GM23248 (cell line): ENCODE measurements at places on chromosomes 12 and 14. TPM values are rescaled to one million over a fixed set of nuclear protein-coding genes. Genes with fewer than 3 reads are reported as not detected.
A peak's percentile ranks its signal among the peaks of the same experiment; 100 is the strongest.

GRCh38 chr12:6745741-6746525, 7.0 kb downstream of the MLF2 start:
- peak; percentile 22 for DNase-seq

DNA sequence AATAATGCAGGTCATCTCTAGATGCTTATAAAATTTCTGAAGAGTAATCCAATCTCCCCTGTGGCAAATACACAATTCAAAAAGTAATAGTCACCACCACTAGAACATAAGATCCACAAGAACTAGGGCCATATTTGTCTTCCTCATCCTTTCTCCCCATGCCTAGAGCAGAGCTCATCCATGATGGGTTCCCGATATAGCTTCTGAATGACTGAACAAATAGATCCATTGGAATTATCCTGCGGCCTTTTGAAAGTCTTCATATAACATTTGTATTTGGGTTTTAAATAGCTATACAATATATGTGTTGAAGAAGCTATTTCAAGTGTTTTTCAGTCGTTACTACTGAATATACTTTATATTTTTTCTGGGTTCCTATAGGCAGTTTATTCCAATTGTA, 5.7 kb downstream of the DCN start:
- DNase-seq = peak; percentile 23

DNA sequence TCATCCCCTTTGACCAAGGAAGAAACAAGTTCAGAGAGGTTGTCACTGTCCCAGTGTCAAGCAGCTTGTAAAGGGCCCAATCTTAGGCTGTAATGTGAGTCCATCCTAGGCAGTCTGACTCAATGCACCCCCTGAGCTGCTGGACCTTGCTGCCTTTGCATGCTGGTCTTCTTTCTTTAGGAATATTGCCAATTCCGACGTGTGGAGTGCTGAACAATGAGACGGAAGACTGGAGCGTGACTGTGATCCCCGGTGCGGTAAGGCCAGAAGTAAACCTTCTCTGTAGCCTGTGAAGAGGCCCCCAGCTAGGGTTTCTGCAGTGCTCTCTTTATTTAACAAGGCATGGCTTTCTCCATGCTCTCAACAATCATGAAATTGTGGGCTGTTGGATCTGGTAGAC, 963 bp downstream of the TCTN2 start:
- DNase-seq = peak; percentile 23

DNA sequence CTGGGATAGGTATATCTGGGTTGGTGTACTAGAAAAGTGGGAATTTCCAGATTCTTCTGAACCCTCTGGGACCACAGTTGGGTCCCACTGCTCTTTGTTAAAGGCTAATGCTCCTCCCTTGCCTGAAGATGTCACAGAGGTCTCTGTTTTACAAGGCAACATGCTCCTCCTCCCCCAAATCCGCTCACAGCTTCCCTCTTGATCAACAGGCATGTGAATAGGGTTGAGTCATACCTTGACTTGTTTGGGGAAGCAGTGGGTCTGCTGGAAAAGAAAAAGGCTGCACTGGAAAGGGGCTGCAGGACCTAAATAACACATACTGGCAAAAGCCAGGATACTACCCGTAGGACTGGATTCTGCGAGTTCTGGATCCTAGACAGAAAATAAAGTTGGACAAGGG, 165.4 kb upstream of the TMEM260 start:
- DNase-seq = no peak

DNA sequence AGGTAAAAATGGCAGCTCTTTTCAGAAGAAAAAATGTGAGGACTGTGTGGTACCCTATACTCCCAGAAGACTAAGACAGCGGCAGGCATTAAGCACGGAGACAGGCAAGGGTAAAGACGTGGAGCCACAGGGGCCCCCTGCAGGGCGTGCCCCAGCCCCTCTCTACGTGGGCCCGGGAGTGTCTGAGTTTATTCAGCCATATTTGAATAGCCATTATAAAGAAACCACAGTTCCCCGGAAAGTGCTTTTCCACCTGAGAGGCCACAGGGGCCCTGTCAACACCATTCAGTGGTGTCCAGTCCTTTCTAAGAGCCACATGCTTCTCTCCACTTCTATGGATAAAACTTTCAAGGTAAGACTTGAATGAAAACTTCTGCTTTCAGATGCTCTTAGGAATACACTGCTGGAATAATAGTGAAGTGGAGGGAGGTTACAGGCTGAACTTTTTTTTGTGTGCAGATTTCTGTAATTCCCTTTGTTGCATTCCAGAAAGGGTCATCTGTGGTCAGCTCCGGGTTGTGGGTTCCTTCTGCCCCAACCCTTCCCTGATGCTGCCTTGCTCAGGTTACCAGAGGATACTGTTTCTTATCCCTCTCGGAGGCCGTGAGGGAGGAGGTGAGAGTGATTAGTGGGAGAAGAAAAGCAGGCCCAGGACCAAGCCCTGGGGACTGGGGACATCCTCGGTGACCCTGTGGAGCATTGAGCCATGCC, 58.4 kb downstream of the SLC25A47 start:
- DNase-seq = no peak

DNA sequence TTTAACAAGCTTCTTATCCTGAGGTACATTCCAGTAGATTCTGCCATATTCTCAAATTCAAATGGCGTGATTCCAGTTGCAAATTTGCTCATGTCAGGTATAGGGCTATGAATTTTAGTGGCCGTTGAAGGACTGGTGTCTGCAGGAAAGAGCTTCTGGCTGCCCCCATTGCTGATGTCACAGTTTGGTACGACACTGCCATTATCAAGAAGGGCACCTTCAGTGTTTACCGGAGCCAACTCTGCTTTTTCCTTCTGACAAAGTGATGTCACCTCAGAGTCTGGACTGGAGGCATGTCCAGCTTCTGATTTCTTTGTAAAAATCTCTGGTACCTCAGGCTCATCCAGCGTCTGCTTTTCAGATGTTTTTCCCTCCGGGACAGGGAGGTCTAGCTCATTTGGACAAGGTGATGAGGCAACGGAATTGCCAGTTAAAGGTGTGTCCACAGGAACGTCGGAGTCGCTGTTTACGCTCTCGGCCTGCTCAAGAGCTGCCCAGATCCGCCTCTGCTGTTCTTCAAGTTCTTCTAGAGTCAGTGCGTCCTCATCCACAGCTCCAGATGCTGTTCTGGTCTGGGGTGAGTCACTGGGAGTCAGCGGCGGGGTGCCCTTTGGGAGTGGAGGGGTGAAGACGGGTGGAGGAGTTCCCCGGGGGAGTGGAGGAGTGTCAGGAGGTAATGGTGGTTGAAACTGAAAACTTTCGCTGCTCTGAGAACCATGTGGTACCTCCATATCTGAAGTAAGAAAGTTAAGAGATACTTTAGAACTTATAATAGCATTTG, 27.0 kb downstream of the ZCCHC8 start:
- DNase-seq = peak; percentile 49

DNA sequence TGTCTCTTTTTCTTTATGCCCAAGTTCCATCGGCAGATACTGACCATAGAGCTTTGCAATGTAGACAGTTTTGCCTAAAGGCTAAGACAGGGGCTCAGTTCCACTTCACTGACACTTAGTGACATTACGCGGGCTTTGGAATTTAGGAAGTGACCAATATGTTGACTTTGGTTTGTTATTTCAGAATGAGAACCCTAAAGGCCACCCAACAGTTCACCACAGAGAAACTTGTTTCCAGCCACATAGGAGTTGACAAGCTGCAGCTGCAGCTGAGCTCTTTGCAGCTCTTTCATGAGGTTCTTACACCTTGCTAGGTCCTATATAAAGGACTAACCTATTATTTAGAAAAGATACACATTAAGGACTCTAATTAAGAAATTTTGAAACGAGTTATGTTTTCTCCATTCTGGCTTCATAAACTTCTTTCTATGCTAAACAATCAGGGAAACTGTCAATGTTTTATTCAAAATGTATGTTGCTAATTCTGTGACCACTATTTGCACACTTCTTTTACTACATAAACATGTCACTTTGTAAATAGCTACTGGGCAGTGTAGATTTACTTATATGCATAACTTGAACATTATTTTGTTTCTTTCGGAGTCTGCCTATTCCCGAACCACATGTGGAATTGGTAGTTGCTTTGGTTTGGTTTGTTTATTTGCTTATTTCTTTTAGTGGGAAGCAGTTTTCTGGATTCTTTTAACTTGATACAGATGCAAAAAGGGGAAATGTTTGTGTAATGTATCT, 18.5 kb upstream of the KLRD1 start:
- no peak for DNase-seq

The OS9 gene
- polyA plus RNA-seq = 186 and 194 TPM in 2 replicates

The KRT7 gene
- polyA plus RNA-seq = 14.4 and 17.4 TPM in 2 replicates

The MGP gene
- 1.3 and 2.5 TPM in 2 replicates for polyA plus RNA-seq

The MAP1LC3B2 gene
- 8.4 and 9.0 TPM in 2 replicates for polyA plus RNA-seq

The IL25 gene
- not detected in 2 replicates for polyA plus RNA-seq

The IPO4 gene
- polyA plus RNA-seq = 24.8 and 33.6 TPM in 2 replicates

The AQP5 gene
- polyA plus RNA-seq = not detected in 2 replicates

The YARS2 gene
- polyA plus RNA-seq = 30.8 and 34.8 TPM in 2 replicates
